Neural crest cell (in vitro differentiated cells): ENCODE measurements at places on chromosomes 3 and 15. TPM values are rescaled to one million over a fixed set of nuclear protein-coding genes. Genes with fewer than 3 reads are reported as not detected.

GRCh38 chr3:194306771-194307640, 44.1 kb downstream of the CPN2 start:
- DNase-seq: no peak

DNA sequence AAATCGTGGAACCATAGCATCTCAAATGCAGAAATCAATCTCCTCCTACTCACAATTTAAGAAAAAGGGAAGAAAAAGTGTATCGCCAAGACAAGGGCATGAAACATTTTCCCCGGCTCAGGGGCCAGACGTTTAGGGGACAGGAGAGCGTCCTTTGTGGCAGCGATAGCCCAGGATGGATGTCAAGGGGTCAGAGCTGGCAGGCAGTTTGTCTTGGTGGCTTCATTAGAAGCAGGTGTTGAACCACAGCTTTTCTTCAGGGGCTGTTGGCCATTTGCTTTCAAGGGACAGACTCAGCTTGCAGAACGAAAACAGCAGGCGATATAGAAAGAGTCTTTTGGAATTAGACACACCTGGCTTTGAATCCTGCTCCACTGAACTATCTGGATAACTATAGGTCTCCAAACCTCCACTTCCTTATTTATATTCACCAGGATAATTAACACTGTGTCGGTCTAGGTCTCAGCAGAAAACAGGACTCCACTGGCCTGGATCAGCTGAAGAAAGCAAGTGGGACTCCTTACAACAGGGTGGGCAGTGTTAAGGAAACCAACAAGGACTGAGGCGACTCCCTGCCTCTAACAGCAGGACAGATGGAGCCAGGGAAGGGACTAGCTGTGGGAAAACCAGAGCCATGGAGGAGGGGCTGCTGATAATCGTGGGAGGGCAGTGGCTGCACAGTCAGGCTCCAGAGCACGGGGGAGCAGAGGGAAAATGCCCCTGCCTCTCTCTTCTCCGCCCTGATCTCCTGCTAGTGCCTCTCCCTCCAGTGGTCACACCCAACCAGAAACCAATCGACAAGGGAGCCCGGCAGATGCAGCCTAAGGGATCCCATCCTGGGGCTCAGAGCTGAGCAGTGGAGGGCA, 123.6 kb downstream of the LIPC start:
- no peak for DNase-seq

DNA sequence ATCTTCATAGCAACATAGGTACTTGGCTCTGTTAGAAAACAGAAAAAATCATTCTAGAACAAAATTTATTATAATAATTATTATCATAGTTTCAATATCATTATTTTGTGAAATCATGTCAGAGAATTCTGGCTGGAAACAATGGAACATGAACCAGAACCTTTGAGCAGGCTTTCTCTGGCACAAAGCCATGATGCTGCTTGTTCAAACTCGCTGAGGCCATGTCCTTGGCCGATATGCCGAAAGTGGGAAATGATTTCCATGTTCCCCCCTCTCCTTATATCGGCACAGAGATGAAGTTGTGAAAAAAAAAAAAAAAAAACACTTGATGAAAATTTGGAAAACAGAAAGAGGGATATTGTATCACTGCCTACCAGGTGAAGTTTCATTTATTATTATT, 49.0 kb upstream of the MRPL3 start:
- no peak for DNase-seq

The CLDN18 gene
- total RNA-seq: not detected in 2 replicates

The DUOXA1 gene
- not detected in 2 replicates for total RNA-seq

The ADAMTS9 gene
- 13.8 and 15.1 TPM in 2 replicates for total RNA-seq

DNA sequence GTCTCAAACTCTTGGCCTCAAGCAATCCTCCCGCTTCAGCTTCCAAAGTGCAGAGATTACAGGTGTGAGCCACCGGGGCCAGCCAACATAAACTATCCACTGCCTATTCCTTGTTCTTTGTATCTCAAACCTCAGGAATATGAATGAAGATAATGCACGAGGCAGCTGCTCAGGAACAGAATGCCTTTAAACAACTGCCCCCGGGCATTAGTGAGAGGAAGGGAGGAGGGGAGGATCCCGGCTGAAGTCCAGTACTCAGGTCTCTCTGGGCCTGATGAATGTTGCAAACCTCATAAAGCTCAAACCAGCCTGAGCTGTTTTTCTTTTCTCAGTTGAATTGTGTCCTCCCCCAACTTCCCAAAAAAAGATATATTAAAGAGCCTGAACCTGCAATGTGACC, 26.9 kb upstream of the MTMR14 start:
- DNase-seq: no peak

The EBLN2 gene
- 7.0 and 7.8 TPM in 2 replicates for total RNA-seq

DNA sequence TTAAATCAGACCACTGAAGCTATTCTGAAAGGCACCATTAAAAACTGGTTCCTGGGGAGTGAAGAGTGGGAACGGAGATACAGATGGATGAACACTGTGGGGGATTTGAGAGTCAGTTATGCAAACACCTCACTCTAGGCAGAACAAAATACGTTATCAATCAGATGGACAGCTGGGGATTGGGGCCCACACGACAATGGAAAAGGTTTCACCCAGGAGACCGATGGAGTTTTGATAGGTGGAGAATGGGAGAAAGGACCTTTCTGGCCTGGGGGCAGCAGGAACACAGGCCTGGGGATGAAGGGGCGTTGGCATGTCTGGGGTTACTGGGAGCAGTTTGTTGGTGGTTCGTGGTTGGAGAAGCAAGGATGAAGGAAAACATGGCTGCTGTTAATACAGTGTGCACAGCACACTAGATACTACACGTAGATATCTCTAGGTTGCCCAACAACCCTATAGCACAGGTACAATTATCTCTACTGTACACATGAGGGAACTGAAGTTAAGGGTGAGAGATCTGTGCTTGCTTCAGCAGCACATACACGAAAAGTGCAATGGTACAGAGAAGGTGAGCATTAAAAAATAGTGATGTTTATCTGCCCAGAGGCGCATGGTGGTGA, 16.5 kb downstream of the ST6GAL1 start:
- DNase-seq: no peak

DNA sequence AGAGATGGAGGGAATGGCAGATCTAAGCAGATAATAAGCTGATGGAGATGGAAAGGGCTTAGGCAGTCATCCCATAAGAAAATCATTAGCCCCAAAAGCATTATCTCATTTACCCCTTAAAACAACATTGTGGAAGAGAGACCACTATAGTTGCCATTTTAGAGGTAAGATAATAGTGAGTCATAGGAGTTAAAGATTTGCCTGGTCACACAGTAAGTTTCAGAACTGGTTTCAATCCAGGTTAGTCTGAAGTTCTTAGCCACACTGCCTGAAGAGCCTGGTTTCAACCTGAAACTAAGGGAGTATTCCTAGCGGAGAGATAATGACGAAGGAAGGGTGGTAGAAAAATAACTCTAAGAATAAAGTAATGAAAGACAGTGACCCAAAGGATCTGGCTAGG, 13.0 kb upstream of the UBR1 start:
- DNase-seq: no peak

DNA sequence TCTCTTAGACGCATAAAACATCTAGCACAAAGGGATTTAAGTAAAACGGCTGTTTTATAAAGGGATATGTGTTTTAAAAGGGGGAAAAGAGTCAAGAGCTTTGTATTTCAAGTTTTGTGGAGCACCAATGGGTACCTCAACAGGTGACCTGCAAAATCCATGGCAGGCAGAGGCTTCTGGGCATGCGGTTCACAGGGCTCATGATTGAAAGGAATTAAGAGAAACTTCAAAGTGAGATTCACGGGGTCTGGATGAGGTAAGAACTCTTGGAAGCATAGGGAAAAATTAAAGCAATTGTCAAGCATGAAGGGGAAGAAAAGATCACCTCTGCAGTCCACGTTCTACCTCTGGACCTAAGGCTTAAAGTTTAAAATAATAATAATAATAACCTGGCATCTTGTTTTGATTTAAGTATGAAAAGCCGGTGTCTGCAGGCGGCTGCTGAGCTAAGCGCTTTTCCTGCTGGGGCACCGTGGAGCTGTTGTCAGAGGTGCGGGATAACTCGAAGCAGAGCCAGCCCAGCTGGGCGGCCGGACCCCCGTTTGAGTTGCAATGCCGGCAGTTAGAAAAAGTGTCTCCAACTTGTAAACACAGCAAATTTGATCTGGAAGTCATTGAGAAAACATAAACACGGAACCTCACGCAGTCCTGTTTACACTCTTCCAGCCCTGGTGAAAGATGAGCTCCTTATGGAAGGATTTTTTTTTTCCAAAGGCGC, 40.5 kb downstream of the HES1 start:
- no peak for DNase-seq

GRCh38 chr15:38620851-38621594, 56.4 kb upstream of the RASGRP1 start:
- DNase-seq: no peak

The NAALADL2 gene
- total RNA-seq: 2.8 and 4.3 TPM in 2 replicates

The GOLGA8M gene
- 0.40 and 0.82 TPM in 2 replicates for total RNA-seq

The SNTN gene
- total RNA-seq: not detected in 2 replicates

DNA sequence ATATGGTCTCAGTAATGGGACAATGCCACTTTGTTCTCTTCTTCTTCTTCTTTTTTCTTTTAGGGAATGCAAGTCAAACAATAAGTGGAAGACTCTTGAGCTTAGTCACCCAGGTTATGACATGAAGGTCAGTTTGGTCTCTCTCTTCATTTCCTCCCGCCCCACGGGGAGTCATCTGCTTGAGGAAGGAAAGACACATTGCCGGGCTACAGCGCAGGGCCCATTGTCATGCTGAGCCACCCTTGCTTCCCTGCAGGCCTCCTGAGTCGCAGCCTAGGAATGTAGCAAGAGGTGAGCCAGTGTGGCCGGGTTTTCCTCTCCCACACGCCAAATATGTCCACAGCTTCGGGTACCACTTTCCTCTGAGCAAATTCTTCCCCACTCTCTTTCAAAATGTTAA, 47.6 kb downstream of the RAP2B start:
- no peak for DNase-seq

The CCDC32 gene
- total RNA-seq: 19.2 and 19.9 TPM in 2 replicates

DNA sequence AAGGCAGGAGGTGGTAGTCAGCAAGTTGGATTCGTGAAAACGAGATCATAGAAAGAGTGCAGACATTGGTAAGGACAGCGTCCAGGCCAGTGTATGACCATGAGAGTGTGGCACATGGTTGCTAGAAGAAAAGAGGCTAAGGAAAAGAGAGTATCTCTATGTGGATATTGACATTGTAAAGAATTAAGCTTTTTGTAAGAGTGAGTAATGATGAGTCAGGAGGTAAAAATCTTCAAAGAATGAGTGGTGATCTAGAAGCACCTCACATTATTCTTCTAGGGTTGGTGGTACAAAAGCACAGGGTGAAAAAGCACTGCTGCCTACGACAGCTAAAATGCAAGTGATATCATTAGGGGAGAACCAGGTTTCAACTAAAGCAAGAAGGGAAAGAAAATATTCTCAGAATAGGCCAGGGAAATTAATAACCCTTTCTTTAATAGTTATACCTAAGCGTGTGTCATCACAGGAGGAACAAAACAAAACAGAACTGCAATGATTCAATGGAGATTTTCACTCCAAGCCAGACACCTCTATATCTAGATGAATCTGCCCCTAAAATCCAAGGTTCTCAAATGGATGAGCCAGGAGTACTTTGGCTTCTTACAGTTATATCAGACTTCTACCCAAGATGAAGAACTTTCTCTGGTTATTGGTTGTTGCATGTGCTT, 884.7 kb downstream of the NAALADL2 start:
- no peak for DNase-seq

GRCh38 chr3:167718582-167718981, 16.1 kb downstream of the PDCD10 start:
- DNase-seq: no peak

GRCh38 chr3:16448639-16449070, 64.8 kb downstream of the RFTN1 start:
- DNase-seq: no peak

DNA sequence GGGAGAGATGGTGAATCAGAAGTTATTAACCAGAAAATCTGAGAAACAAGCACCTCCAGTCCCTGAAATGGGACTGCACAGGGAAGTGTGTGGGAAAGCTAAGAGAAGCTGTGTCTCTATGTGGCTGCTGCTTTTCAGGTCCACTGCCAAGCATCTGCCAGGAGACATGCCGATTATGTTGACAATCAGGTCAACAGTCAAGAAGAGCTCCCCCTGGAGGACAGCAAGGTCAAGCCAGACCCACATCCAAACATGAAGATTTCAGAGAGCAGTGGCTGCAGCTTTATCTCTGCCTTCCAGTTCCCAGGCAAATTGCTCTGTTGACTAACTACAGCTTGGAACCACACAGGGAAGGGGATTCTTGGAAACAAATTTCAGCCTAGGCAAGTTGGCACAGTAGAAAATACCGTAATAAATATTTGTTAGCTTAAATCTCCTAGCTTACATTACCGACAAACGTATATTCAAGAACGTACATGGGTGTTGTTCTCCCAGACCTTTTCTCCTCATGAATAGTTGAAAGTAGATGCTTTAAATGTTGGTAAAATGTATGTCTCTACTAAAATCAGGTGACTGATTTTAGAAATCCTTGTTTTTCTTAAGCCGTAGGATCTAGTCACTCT, 394.5 kb upstream of the RARB start:
- DNase-seq: peak; percentile 26

The CLCN2 gene
- 23.6 and 27.8 TPM in 2 replicates for total RNA-seq

The DLL4 gene
- total RNA-seq: 1.7 and 2.0 TPM in 2 replicates

GRCh38 chr15:34793901-34794300, 1.4 kb downstream of the ACTC1 start:
- no peak for DNase-seq

GRCh38 chr3:185623939-185624665, 38.0 kb downstream of the SENP2 start:
- no peak for DNase-seq

The LOXL1 gene
- 17.3 and 19.9 TPM in 2 replicates for total RNA-seq

- DNase-seq: no peak
These were observed 31.0 kb downstream of the CEP63 start for GRCh38 chr3:134516905-134517304.

The NLGN1 gene
- total RNA-seq: 18.6 and 20.0 TPM in 2 replicates

DNA sequence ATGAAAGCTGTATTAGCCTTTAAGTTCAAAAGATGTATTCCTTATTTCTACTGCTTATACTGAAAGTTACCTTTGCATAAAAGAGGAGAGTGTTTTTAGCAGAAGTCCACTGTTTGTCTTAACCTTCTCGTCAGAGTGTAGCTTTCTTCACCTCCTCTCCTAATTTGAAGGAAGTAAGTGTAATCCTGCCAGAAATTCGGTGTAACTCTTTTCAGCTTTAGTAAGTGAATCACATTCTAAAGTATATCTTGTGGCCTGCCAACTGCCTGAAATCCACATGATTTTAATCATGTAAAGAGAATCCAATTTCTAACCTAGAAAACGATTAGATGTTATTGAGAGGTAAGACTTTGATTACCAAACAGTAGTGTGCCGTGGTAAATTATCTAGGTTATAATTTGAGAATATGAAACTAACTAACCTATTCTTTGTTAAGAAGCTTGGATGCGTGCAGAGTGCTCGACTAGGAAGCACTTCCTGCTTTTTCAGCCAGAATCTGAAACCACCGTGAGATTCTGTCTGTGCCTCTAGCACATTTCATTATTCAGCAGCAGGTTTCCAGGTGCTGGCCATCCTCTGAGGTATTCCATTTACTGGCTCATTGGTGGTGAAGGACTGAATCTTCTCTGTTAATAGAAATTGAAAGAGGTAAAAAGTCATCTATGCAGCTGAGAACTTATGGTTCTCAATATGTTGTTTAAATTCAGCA, 7.5 kb downstream of the GYG1 start:
- DNase-seq: no peak

GRCh38 chr3:9727041-9727595, 4.4 kb upstream of the BRPF1 start:
- DNase-seq: no peak

The ATP13A5 gene
- not detected in 2 replicates for total RNA-seq
